ENCODE measurements at places on chromosomes 2 and 18.

GRCh38 chr2:169362118-169362893 lies at the start of gene LRP2:
Gene LRP2, minus strand, starts transcription at chr2:169362534. Its CDS starts 135 bp downstream, at chr2:169362399.
- DNase-seq = no peak

DNA sequence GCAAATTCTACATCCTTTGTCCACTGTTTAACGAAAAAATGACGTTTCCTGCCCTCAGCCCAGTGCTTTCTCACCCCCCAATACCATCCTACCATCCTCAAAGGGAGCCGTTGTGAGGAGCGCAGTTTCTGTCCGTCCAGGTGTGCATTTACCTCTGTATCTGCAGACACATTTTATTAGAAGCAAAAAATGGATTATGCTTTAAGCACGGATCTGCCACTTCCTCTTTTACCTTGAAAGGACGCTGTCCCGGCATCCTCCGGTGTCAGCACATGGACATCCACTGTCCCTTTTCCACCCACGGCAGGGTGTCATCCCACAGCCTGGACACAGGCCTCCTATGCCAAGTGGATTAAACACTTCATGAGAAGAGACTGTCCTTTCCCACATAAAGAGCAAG lies 7.2 kb upstream of the MAL start:
- DNase-seq = no peak

GRCh38 chr2:240775905-240776304 lies 44.1 kb downstream of the KIF1A start:
- no peak for DNase-seq

GRCh38 chr2:143481733-143482132 lies 352.5 kb downstream of the ARHGAP15 start:
- no peak for DNase-seq

GRCh38 chr2:97714084-97714949 lies 941 bp downstream of the ZAP70 start:
- no peak for DNase-seq
